ENCODE measurements at places on chromosomes 6 and 20.

DNA sequence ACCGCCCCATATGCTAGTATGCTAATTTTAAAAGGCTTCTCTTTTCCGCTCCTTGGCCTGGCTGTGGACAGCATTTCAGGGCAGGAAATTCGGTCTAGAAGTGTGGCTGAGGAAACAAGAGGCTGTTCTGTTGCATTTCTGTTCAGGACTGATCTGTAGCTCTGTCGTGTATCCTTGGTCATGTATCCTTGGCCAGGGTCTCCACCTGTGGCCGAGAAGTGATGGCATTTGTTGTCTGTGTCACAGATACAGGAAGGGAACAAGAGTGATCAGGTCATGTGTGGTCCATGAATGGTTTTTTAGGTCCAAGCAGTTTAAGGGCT lies 300.5 kb upstream of the SUPT3H start:
- peak; percentile 55 for DNase-seq

- no peak for DNase-seq
These were observed 142.0 kb upstream of the PMEPA1 start for GRCh38 chr20:57851796-57852195.

GRCh38 chr6:71619836-71620235 lies 266.5 kb upstream of the RIMS1 start:
- no peak for DNase-seq

DNA sequence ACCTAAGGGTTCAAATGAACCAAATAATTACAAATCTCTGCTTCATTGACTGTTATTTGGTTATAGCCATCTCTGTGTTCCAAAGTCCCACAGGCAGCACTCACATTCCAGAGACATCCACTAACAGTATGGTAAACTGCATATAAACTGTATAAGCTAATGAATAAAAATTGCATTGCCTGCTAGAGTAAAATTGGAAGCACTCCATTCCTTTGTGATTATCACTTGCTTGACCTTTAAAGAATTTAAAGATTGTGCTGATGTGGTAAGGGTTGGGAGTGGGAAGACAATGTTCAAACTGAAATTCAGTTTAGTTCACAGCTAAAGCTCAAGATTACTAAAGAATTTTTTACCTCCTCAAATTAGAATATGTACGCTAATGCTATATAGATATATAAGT lies 31.0 kb upstream of the OSTM1 start:
- no peak for DNase-seq

- DNase-seq: no peak
These were observed 249.2 kb upstream of the RREB1 start for GRCh38 chr6:6858533-6858982.

- DNase-seq: no peak
These were observed 214.5 kb upstream of the SASH1 start for GRCh38 chr6:148128014-148128730.

GRCh38 chr20:31542963-31543362 lies 28.7 kb downstream of the HM13 start:
- no peak for DNase-seq

GRCh38 chr20:43914311-43915210 lies at the start of gene TOX2:
TOX2 (plus strand) TSS chr20:43914852; CDS start chr20:43914892, 40 bp downstream.
- DNase-seq: no peak

- no peak for DNase-seq
These were observed 107.4 kb downstream of the TRIM27 start for GRCh38 chr6:28816339-28816908.

DNA sequence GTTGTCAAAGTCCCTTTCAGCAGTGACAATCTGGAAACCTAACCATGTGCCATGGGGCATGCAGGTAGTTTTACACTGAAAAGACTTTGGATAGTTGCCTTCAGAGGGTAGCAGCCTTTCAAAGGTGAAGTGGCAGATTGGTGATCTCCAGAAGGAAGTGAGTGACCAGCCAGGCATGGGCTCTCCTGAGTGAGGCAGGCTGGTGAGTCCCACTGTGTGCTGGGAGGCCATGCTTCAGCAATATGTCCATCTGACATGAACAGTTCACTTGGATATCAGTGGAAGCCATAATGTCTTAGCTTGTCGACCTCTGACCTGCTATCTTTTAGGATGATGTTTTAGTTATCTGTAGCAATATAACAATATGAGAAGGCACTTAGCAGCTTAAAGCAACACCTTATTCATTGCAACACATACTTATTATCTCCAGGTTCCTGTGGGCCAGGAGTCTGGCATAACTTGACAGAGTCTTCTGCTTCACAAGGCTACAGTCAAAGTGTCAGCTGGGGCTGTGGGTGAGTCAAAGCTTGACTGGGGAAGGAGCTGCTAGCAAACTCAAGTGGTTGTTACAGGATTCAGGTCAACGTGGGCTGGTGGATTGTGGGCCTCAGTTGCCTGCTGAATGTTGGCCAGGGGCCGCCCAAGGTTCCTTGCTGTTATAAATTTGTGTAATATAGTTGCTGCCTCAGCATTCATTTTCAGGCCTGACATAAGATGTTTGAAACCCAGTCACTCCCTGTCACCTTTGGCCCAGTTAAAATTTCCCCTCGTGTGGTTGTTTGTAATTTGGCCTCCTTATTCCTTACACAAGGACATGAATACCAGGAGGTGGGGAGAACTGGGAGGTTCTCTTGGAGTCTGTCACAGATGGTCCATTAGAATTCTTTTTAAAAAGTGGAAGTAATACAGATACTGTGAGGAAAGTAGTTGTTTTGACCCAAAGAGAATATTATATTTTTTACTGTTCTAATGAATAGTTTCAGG lies 100.2 kb downstream of the UST start:
- no peak for DNase-seq

DNA sequence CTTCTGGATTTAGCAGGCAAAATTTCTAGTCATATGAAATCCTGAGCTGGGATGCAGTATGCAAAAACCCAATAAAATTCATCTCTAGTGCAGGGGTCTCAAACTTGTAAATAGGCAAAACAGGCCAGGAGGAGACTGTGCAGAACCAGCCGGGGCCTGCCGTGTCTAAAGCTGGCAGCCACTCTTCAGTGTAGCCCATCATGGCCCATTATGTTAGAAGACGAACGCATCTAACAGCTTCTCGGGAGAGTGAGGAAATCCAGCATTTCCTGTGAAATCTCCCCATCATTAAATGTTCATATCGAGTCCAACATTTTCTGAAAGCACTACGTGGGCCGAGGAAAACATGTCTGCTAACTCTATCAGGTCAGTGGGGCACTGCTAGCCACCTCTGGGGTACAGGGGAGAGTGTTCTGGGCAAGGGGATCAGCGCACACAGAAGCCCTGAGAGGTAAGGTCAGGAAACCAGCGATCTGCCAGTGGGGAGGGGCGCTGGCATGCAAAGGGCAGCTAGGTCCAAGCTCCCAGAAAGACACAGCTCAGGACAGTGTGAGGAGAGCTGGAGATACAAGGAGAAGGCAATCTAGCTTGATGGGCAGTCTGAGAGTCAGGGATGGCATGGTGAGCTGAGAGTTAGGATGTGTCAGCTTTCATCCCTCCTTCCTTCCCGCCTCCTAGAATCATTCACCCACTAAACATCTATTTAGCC lies 144.2 kb downstream of the PREX1 start:
- DNase-seq: no peak

- DNase-seq: no peak
These were observed 25.8 kb upstream of the SIRPB2 start for GRCh38 chr20:1517010-1517409.

GRCh38 chr6:89707766-89708165 lies 69.2 kb upstream of the LYRM2 start:
- no peak for DNase-seq

DNA sequence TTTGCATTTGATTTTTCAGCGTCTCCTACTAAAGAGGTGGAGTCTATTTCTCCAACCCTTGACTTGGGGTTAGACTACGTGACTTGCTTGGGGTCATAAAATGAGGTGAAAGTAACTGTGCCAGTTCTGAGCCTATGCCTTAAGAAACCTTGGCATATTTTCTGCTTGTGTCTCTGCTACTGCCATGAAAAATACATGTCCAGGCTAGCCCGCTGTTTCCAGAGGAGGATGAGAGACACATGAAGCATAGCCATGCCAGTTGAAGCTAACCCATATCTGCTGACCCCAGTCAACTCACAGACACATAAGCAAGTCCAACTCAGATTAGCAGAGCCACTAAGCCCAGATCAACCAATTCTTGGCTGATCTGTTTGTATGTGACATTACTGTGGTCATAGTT lies 38.7 kb downstream of the SCP2D1 start:
- no peak for DNase-seq

All from spinal cord (tissue), 10 donors.